ENCODE measurements at places on chromosomes 11 and 22. TPM values are rescaled to one million over a fixed set of nuclear protein-coding genes. Genes with fewer than 3 reads are reported as not detected.
A peak's percentile ranks its signal among the peaks of the same experiment; 100 is the strongest.

Gene GGTLC3
- total RNA-seq: not detected

Gene SART1
- 45.5 TPM for total RNA-seq

Gene GLYATL2
- total RNA-seq: 0.24 TPM

Gene OR56A5
- not detected for total RNA-seq

DNA sequence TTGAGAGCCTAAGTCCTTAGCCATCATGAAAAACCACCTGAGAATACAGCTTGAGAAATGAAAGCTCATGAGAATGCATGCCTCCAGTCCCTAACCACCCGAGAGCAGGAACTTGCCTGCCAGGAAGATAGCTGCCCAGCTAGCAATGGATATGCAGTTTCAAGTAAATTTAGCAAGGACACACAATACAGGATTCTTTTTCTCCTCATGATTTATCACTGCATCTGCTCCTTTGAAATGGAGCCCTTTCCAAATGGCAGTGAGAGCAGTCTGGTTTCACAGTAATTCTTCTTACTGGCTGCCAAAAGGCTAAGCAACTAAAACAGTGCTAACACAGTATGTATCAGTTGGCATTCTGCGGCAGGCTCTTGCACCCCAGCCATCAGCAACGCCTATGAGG is 109.9 kb downstream of the MICAL3 start:
- H3K4me1 ChIP-seq: peaks cover 35% of the 10 kb centered on the region
- no peak for DNase-seq
- no peaks in the 10 kb centered on the region for H3K27me3 ChIP-seq
- H3K36me3 ChIP-seq: no peaks in the 10 kb centered on the region
- H3K27ac ChIP-seq: no peak overlapping the region
- no peak overlapping the region for H3K4me3 ChIP-seq

GRCh38 chr11:2667940-2668339 is 31.9 kb downstream of the KCNQ1OT1 start:
- DNase-seq: peak; percentile 59
- H3K27ac ChIP-seq: no peak overlapping the region
- no peaks in the 10 kb centered on the region for H3K4me1 ChIP-seq
- H3K36me3 ChIP-seq: peaks cover 13% of the 10 kb centered on the region
- H3K27me3 ChIP-seq: no peaks in the 10 kb centered on the region
- H3K4me3 ChIP-seq: no peak overlapping the region

GRCh38 chr11:2794968-2795322 is 90.6 kb downstream of the CDKN1C start:
- peak; percentile 80 for DNase-seq
- no peak overlapping the region for H3K27ac ChIP-seq
- no peaks in the 10 kb centered on the region for H3K36me3 ChIP-seq
- H3K27me3 ChIP-seq: peaks cover 17% of the 10 kb centered on the region
- no peaks in the 10 kb centered on the region for H3K4me1 ChIP-seq

GRCh38 chr22:35219012-35219411 is 38.3 kb upstream of the HMGXB4 start:
- H3K27me3 ChIP-seq: peaks cover 8% of the 10 kb centered on the region
- H3K36me3 ChIP-seq: no peaks in the 10 kb centered on the region
- DNase-seq: no peak
- no peak overlapping the region for H3K27ac ChIP-seq
- no peak overlapping the region for H3K4me3 ChIP-seq
- H3K4me1 ChIP-seq: no peaks in the 10 kb centered on the region

GRCh38 chr22:48709976-48710375 is 1117.7 kb downstream of the BRD1 start:
- no peak overlapping the region for H3K27ac ChIP-seq
- no peak overlapping the region for H3K4me3 ChIP-seq
- DNase-seq: no peak
- peaks cover 1% of the 10 kb centered on the region for H3K36me3 ChIP-seq
- no peaks in the 10 kb centered on the region for H3K4me1 ChIP-seq

DNA sequence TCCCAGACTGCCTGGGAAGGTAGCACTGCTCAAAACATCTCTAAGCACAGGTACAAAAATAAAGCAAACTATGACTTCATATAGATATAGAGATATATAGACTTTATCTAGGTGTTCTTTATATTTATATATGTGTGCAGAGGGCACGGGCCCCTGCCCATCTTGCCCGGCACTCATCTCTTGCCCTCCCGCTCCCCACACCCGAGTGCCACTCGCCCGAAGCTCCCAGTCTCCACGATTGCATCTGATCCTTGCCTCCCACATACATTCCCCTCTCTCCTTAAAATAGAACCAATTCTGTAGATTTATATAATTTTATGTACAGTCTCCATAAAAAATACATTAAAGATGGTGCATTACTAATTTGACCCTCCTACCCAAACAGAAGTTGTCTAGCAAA is 55.5 kb downstream of the IGSF9B start:
- peak; percentile 27 for DNase-seq
- H3K36me3 ChIP-seq: no peaks in the 10 kb centered on the region
- no peaks in the 10 kb centered on the region for H3K4me1 ChIP-seq
- H3K27me3 ChIP-seq: no peaks in the 10 kb centered on the region

GRCh38 chr11:120009938-120010337 is 128.0 kb downstream of the TRIM29 start:
- no peak overlapping the region for H3K27ac ChIP-seq
- DNase-seq: no peak
- peaks cover 27% of the 10 kb centered on the region for H3K27me3 ChIP-seq
- H3K36me3 ChIP-seq: no peaks in the 10 kb centered on the region

GRCh38 chr11:60905551-60906113 is 753 bp downstream of the PRPF19 start:
- peak overlapping the region; percentile 77 for H3K27ac ChIP-seq
- H3K4me1 ChIP-seq: peaks cover 26% of the 10 kb centered on the region
- DNase-seq: no peak
- peaks cover 8% of the 10 kb centered on the region for H3K36me3 ChIP-seq

DNA sequence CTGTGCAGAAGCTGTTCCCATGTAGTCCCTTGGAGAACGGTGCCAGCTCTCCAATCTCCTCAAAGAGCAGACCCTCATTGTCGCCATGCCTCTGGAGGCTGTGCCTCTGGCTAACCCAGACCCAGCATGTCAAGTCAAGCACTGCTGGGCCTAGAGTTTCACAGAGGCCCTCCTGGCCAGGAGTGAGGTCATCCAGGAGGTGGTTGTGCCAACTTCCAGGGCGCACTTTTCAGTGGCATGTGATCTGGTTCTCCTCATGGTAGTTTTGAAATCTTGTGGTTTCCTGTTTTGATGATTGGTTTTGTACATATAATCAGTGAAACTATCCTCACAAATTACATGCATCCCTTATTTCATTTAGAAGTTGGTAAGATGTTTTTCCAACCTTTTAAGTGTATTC is 78.9 kb downstream of the PPFIBP2 start:
- H3K4me1 ChIP-seq: peaks cover 20% of the 10 kb centered on the region
- H3K4me3 ChIP-seq: no peak overlapping the region
- peaks cover 28% of the 10 kb centered on the region for H3K36me3 ChIP-seq
- DNase-seq: no peak
- no peak overlapping the region for H3K27ac ChIP-seq

- H3K4me1 ChIP-seq: peaks cover 33% of the 10 kb centered on the region
- H3K4me3 ChIP-seq: no peak overlapping the region
- H3K36me3 ChIP-seq: peaks cover 17% of the 10 kb centered on the region
- H3K27me3 ChIP-seq: no peaks in the 10 kb centered on the region
- H3K27ac ChIP-seq: peak overlapping the region; percentile 10
- DNase-seq: no peak
These were observed 3.9 kb downstream of the MUS81 start for GRCh38 chr11:65863889-65864705.

GRCh38 chr22:20222764-20223420 is 45.2 kb downstream of the RTN4R start:
- H3K4me3 ChIP-seq: no peak overlapping the region
- H3K27ac ChIP-seq: no peak overlapping the region
- no peak for DNase-seq
- H3K36me3 ChIP-seq: no peaks in the 10 kb centered on the region
- H3K27me3 ChIP-seq: peaks cover 8% of the 10 kb centered on the region

DNA sequence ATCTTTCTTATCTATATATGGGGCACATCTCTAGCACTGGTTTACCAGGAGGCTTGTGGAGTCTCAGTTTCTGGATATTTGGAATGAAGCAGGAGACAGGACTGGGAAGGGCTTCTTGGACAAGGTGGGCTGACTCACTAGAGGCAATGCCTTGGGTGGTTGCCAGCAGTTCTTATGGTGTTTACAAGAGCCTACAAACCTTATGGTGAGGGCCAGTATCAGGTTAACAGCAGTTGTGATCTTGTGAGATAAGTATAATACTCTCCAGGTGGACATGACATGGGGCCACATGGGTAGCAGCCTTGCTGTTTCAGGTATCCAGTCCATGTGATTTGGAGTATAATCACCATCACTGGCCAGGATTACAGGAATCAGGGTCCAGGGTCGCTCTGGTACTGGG is 10.2 kb downstream of the FUT4 start:
- H3K4me1 ChIP-seq: peaks cover 4% of the 10 kb centered on the region
- DNase-seq: no peak
- H3K36me3 ChIP-seq: no peaks in the 10 kb centered on the region
- H3K27ac ChIP-seq: no peak overlapping the region
- H3K4me3 ChIP-seq: no peak overlapping the region

GRCh38 chr22:39151329-39151975 is 1.0 kb downstream of the CBX7 start:
- DNase-seq: no peak
- peaks cover 25% of the 10 kb centered on the region for H3K27me3 ChIP-seq
- no peaks in the 10 kb centered on the region for H3K36me3 ChIP-seq
- peak overlapping the region; percentile 36 for H3K27ac ChIP-seq
- H3K4me3 ChIP-seq: peak overlapping the region; percentile 57

GRCh38 chr11:67282155-67282875 is 6.8 kb upstream of the ANKRD13D start:
- H3K36me3 ChIP-seq: peaks cover 11% of the 10 kb centered on the region
- peaks cover 10% of the 10 kb centered on the region for H3K4me1 ChIP-seq
- no peak overlapping the region for H3K4me3 ChIP-seq
- no peak for DNase-seq

DNA sequence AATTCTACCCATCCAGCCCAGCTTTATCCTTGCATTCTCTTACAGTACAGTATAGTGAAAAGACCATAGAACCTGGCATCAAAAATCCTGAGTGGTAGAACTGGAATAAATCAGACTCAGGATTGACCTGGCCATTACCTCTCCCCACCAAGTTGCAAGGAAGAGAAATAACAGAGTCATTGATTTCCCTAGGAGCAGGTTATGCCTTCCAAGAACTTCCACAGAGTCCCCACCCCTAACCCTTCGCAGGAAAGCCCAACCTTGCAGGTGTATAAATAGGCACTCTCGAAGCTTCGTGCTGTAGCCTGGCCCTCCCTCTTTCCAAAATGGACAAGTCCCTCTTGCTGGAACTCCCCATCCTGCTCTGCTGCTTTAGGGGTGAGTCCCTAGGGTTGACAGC is at the start of gene PATE1:
TSS of gene PATE1 (plus strand) at position 301 of the 400 bp plus-strand sequence. CDS start at position 327, 26 bp downstream.
- H3K4me3 ChIP-seq: no peak within 1 kb of the TSS
- no peak within 1 kb of the TSS for H3K27ac ChIP-seq
- no peaks in the 10 kb centered on the region for H3K4me1 ChIP-seq
- H3K27me3 ChIP-seq: peaks cover 8% of the 10 kb centered on the region
- DNase-seq: no peak

GRCh38 chr11:19398273-19398672 is 157.5 kb upstream of the E2F8 start:
- no peak for DNase-seq
- no peaks in the 10 kb centered on the region for H3K27me3 ChIP-seq
- H3K4me3 ChIP-seq: no peak overlapping the region
- H3K27ac ChIP-seq: no peak overlapping the region

- no peak for DNase-seq
- no peak overlapping the region for H3K27ac ChIP-seq
- H3K27me3 ChIP-seq: no peaks in the 10 kb centered on the region
- no peak overlapping the region for H3K4me3 ChIP-seq
These were observed 63.4 kb downstream of the GRAMD1B start for GRCh38 chr11:123493349-123494063.

- H3K4me1 ChIP-seq: peaks cover 67% of the 10 kb centered on the region
- H3K27me3 ChIP-seq: no peaks in the 10 kb centered on the region
- no peak overlapping the region for H3K4me3 ChIP-seq
- no peak for DNase-seq
- peak overlapping the region; percentile 94 for H3K27ac ChIP-seq
These were observed 94.9 kb downstream of the PRR5L start for GRCh38 chr11:36390963-36391471.

All from osteocyte (in vitro differentiated cells).